RPMI7951 (cell line): ENCODE measurements at places on chromosomes 2 and 18.

DNA sequence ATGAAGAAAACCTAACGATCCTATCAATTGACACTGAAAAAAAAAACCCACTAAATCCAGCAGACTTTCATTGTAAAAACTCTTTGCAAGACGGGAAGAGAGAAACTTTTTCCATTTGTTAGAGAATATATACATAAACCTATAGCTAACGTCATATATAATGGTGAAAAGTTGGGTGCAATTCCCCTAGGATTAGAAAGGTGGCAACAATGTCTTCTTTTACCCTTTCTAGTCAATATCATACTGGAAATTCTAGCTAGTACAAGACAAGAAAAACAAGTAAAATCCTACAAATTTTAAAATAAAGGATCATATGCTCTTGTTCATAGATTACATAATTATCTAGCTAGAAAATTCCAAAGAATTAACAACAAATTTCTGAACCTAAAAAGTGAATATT lies 1596.5 kb upstream of the LRRTM1 start:
- no peak for DNase-seq

DNA sequence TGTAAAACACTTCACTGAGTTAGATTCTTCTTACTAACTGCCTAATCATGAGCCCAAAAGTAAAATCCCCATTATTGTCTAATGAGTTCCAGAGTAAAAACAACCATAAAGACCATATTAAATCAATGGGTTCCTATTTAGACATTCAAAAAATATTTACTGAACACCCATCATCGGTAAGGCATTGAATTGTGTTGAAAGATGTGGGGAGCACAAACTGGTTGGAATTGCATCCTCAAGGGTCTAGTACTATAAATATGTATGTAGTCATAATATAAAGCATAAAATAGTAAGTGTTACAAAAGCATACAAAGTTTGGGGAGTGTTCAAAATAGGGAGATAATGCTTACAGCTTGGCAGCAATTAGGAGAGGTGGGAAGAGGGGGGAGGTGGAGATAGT lies 3.0 kb upstream of the MARCHF4 start:
- no peak for DNase-seq

GRCh38 chr2:37885329-37885993 lies 39.6 kb upstream of the RMDN2 start:
- DNase-seq, result no peak

DNA sequence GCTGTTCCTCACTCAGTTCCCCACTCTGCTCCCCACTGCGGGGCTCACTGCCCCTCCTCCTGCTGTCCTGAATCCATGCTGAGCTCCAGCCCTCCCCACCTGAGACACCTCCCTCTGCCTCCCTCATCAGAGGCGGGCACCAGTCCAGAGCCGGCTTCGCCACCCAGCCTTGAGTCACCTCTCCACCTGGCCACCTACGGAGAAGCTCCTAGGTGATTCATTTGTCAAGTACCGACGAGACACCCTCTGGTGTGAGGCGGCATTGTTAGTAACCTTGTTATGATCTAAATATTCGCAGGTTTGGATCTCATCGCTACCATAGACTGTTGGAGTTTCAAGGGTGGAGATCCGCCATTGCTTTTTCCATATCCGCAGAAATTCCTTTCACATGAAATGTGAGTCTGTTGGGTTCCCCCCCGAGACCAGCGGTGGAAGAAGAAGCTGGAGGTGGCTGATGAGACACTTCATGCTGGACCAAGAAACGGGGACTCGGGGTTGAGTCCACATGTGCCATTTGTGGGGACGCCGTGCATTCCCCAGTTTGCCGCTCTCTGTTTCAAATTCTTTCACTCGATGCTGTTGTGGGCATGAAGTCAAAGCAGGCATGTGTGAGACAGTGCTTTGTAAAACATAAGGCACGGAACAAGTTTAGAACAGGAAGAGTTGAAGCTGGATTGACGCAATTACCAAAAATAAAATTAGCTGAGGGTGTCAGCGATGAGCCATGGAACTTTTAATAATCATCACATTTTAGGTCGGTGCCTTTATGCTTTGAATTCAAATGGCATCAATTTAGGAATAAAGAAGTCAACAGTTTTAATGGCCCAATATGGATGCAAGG lies 259.8 kb upstream of the HDAC4 start:
- no peak for DNase-seq

GRCh38 chr2:2101924-2102323 lies 229.2 kb downstream of the MYT1L start:
- DNase-seq, result peak; percentile 6

- DNase-seq, result no peak
Observed at GRCh38 chr18:72180689-72181088, 363.5 kb downstream of the CBLN2 start.

GRCh38 chr2:239519089-239519920 lies 118.5 kb upstream of the HDAC4 start:
- no peak for DNase-seq

GRCh38 chr2:80822999-80823398 lies 518.4 kb upstream of the LRRTM1 start:
- no peak for DNase-seq

DNA sequence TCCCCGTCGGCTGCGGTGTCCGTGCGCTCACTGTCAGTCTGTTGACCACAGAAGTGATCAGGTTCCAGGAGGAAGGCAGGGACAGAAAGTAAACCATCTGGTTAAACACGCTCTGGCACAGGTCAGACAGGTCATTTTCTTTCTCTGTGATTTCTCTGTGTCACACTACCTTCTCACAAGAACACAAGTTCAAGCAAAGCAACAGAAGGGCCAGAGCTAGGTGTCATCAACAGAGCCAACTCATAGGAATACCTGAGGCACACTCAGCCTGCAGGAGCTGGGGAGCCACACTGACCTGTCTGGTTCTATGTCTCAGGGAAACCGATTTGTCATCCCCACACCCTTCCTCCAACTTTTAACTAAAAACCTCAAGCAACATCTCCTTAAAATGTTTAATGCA lies 115.1 kb upstream of the ZBTB14 start:
- no peak for DNase-seq

- no peak for DNase-seq
Observed at GRCh38 chr2:13616059-13616458, 899.3 kb downstream of the TRIB2 start.

- no peak for DNase-seq
Observed at GRCh38 chr2:124264551-124265091, 239.5 kb downstream of the CNTNAP5 start.

DNA sequence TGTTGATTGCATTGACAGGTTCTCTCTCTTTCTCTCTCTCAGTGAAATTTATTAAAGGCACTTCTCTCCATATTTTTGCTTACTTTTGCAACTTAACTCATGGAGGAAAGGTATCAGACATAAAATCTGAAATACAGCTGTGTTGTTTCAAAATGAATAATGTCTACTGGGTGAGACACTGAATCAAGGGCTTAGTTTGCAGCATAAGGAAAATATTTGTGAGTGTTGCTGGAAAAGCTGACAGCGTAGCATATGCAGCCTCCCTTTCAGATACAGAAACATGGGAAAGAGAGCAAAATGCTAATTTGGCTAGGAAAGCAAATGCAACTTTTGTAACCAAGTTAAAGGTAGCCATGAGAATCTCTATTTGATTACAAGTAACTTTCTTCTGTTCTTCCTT lies 81.5 kb upstream of the COL3A1 start:
- no peak for DNase-seq

DNA sequence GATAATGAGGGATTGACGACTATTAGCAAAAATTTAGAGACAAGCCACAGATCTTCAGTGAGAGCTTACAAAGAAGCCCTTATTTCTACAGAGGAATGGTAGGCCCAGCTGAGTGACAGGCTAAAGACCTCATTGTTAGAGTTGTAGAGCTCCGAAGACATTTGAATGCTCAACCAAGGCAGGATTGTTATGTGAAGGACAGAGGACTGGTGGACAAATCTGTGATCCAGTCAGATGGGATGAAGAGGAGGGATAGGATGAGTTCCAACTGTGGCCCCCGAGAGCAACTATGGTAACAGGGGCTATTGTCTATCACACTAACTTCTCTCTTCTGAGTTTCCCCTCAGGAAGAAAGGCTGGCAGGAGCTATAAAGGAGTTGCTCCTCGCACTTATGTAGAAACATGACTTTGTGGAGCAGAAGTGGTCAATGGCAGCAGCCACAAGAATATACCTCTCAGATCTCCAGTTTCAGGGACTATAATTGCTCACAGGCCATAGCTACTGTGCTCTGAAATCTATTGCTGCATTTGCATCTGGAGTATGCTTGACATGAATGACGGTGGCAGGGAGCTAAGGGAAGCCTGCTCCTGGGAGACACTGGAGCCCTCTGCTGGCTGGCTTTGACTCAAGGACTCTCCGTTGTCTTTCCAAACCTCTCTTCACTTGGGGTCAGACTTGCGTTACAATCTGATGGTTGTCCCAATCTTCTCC lies 50.3 kb upstream of the GREB1L start:
- DNase-seq, result peak; percentile 55

- no peak for DNase-seq
Observed at GRCh38 chr2:179939259-179939658, 67.8 kb downstream of the CWC22 start.

- peak; percentile 38 for DNase-seq
Observed at GRCh38 chr18:47100212-47100831, 50.0 kb downstream of the HDHD2 start.

DNA sequence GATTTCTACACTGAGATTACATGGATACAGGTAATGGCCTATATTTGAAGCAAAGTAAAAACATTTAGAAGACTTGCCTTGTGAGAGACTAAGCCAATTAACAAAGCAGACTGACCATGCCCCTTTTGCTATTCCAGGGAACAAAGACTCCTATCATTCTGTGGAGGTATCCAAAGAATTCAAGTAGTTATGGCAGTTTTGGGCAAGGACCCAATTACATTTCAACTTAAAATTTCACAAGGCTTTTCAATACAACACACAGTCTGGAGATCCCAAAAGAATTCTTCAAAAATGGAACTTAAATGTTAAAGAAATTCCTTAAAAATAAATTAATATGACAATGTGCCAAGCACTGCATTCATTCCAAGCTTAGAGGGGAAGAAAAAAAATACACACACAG lies 109.2 kb upstream of the CHRNA1 start:
- DNase-seq, result peak; percentile 24

GRCh38 chr2:64987956-64988419 lies 1.2 kb upstream of the SLC1A4 start:
- DNase-seq, result no peak

DNA sequence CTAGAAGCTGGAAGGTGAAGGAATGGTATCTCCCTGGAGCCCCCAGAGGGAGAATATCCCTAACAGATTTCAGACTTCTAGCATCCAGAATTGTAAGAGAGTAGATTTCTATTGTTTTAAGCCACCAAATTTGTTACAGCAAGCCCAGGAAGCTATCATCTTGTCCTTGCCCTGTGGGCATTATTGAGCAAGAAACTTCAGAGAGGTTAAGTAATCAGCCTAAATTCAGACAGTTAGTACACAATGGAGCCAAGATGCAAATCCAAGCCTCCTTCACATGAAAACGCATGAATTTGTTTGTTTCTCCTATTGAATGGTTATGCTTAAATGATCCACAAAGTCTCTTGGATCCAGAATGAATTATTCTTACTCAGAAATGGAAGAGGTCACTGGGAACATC lies 55.2 kb upstream of the TRIB2 start:
- DNase-seq, result peak; percentile 68

- DNase-seq, result peak; percentile 88
Observed at GRCh38 chr2:57881998-57882888, 164.4 kb upstream of the VRK2 start.

DNA sequence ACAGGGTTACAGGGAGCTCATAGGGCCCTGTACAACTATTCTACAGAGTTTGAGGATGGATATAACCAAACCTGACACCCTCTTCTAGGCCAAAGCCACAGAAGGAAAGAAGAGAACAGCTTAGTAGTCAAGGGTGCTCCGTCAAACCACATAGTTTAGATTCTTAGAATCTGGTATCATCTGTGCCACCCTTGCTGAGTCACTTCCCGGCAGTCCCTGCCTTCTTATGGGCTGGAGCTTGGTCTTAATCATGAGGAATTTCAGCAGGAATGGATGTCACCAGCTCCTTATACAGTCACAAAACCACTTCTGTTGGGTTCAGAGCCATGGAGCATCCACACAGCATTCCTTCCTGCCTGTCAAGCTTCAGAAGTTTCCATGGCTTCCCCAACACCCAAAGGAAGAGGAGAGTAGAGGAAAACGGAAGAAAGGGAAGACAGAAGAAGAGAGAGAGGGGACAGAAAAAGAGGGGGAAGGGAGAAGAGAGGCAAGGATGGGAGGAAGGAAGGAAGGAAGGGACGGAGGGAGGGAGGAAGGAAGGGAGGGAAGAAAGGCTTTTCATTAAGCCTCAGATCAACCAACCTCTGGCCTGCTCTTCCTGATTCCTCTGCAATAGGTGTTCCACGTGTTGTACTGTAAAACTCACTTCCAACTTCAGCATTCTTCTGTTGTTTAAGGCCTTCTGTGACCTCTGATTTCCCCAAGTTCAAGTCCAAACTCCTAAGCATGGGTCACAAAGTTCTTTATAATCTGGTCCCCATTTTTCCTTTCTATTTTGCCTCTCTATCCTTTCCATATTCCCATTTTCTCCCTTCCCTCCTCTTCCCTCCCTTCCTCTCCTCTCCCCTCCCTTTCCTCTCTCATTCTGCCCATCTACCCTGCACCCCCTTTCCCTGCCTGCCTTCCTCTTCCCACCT lies 246.1 kb upstream of the TNP1 start:
- peak; percentile 98 for DNase-seq

GRCh38 chr2:144421606-144422510 lies 98.1 kb downstream of the ZEB2 start:
- DNase-seq, result no peak

DNA sequence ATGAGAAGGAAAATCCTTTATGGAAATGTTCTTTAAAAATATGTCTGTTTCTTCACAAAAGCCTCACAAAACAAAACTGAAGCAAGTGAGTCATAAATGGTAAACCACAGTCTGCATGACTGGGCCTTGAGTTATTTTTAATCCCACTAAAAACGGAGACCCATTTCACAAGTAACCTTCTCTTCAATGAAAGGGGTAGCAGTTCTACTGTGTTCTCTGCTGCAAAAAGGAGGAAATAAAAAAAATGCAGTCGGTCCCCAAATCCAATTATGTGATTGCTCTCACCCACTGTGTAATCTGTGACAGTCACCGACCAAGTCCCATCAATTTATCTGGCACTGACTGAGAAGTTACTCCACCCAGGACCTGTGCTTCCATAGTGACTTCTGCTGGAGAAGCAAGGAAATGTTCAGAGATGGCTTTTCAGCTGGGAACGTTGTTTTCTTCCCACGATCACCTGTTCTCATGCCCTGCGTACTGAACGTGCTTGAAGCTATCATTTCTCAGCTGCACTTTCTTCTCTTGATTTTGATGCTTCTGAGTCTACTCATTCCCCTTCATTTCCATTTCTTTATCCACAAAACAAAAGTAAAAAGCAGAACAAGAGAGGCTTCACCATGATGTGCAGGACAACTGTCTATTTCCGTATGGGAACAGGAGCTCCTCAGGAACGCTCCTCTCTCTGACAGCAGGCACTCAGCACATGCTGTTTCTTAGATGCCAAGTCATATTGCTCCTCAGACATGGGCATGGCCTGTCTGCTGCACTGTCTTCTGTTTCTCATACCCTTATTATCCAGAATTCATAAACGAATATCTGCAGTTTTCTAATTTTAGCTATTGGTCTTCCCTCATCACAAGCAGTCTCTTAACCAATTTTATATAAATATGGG lies 80.0 kb upstream of the TMEM200C start:
- peak; percentile 28 for DNase-seq
